ENCODE measurements at places on chromosomes 6 and 20.

GRCh38 chr20:9518576-9519175, 4.3 kb downstream of the LAMP5 start:
- no peak for DNase-seq

- no peak for DNase-seq
Measured at GRCh38 chr6:80156221-80156620, 49.8 kb downstream of the BCKDHB start.

- no peak for DNase-seq
Measured at GRCh38 chr20:41344477-41344876, 3.9 kb downstream of the LPIN3 start.

DNA sequence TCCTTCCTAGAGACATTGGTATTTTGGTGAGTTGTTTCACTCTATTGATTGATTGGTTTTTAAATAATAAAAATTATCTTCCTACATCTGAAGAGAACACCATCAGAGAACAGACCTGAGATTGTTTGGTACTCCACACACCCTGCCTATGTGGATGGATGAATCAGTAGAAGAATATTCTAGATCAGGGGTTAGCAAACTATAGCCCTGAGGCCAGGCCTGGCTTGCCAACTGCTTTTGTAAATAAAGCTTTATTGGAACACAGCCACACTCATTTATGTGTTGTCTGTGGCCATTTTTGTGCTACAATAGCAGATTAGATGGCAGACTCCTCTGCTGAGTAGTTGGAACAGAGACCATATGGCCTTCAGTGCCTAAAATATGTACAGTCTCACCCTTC, 139.6 kb upstream of the INSM1 start:
- no peak for DNase-seq

DNA sequence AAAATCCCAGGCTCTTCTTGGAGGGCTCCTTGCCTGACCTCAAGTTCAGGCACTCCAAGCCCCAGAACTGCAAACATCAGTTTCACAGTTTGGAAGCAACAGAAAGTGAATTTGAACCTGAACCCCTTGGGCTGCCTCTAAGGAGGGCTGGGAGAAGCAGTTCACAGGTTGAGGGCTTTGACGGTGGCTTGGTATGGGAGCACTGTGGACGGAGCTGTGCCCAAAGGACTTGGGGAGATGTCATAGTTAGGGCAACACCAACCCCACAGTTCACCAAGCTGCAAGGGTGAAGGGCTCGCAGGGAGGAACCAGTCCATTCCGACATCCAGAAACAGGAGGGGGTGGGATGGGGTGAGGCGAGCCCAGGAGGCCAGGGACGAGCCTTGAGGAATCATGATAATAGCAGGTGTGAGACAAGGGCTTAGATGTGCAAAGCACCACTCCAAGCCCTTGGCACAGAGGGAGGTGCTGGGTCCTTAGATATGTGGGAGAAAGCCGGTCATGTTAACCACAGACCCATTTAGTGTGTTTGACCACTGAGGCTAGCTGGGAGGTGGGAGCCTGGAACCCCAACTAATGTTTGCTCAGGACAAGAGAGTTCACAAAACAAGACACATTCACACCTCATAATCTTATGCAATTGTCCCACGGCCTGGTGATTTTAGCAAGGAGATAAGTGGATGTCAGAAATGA, 4.3 kb downstream of the CEBPB start:
- no peak for DNase-seq

DNA sequence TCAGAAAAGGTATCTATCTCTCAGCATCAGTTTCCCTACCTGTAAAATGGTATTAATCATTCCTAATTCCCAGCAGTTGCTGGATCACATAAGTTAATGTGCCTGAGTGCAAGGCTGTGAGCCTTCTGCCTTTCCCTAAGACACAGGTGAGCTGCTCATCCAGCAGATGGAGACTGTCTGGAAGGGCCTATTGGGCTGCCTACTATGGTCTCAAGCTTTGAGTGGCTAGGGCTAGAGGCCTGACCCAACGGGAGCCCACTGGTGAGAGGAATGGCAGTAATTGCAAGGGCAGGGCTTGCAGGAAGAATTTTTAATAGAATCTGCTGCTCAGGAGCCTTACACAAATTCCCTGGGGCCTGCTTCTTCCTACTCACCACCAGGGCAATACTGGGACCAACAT, 4.3 kb downstream of the KHDC1 start:
- no peak for DNase-seq

- DNase-seq: no peak
Measured at GRCh38 chr20:24862606-24863005, 86.5 kb upstream of the CST7 start.

DNA sequence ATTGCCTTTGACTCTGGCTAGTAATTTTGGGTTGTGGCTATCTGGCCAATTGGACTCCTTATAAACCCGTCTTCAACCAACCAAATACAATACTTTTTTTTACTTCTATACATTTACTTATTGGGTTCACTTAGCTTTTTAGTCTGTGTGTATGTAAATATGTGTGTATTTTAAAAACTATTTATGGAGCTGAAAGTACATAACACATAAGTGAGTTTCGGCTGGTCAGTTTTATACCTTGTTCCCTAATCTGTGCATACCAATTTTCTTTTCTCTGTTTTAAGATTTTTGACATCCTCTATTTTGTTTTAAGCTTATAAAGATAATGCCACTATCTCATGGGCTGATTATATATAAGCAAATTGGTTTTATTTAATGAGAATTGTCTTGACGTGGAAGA, 129.5 kb downstream of the LRRC1 start:
- DNase-seq: no peak

All from fibroblast of skin of left quadriceps (primary cell).